ENCODE measurements at places on chromosomes 1 and 21.
A peak's percentile ranks its signal among the peaks of the same experiment; 100 is the strongest.

DNA sequence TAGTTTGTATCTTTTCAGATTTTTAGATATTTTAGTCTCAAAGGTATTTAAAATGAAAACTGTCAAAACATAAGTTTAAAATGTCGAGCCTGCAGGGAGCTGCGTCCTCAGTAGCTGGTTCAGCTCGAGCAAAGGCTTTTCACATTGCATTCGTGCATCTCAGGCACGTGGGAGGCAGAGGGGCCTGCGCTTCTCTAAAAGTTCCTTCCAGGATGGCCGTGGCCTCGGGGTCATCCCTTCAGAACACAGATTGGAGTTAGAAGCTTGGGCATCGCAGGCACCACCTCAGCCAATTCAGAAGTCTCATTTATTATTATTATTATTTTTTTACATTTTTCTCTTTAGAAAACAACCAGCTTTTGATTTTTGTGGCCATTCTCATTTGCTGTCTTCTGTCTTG, 66.9 kb upstream of the DIP2A start:
- no peaks in the 10 kb centered on the region for H3K27me3 ChIP-seq
- ATAC-seq, result no peak
- H3K27ac ChIP-seq, result no peak overlapping the region
- no peak overlapping the region for H3K4me3 ChIP-seq

DNA sequence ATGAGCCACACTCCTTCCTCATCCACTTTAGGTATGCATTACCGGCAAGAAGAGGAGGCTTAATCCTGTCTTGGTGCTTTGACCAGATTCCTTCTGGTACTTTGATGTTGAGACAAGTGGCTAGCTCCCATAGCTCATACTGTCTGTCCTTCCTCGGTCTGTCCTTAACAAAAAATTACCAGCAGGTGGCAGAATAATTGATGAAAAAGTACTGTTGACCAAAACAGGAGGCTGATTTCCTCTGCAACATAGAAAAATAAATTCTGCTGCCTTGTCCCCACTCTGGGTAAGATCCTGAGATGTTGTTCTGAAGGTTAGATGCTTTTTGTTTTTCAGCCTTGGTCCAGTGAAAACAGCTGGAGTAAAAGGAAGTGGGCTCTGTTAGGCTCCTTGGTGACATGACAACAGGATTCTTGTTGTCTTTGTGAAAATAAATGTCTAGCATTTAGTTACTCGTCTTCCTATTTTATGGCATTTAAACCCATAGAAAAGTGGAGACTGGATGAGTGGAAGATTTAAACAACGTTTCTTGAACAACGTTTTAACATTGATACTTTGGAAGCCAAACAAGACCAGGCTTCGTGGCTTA, 11.2 kb upstream of the HJV start:
- H3K4me3 ChIP-seq, result no peak overlapping the region
- H3K4me1 ChIP-seq, result peaks cover 28% of the 10 kb centered on the region
- ATAC-seq, result no peak
- peaks cover 14% of the 10 kb centered on the region for H3K27me3 ChIP-seq
- H3K36me3 ChIP-seq, result no peaks in the 10 kb centered on the region
- no peak overlapping the region for H3K27ac ChIP-seq

DNA sequence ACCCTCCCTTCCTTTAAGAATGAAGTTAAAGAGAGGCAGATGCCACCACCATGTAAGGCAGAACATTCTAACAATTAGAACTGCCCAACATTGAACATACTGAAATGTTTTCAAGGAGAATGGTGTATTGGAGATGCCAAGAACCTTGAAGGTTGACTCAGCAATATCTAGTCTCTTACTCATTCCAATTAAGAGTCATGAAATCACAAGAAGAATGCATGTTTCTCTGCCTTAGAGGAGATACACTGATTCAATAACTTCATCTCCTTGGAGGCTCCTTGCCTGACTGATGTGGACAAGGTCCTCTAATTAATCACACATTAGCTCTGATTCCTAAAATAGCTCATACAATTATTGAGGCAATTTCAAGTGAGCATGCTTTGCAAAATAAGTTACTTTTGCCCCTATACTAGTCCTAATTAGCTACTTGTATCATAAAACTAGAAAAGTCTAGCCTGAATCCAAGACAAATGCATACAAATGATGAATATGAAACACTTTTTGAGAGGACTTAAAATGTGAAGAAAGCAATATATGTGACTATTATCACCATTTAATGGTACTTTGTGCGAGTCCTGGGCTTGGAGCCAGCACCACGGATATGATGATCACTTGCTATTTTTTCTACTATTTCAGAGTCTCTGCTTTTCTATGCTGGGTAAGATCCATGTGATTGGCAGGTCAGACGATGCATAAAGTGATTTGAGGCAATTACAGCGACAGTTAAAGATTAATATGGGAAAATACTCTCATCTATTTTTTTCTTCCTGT, 114.5 kb downstream of the DSCAM start:
- ATAC-seq, result no peak
- H3K4me1 ChIP-seq, result no peaks in the 10 kb centered on the region
- no peak overlapping the region for H3K27ac ChIP-seq
- no peak overlapping the region for H3K4me3 ChIP-seq

DNA sequence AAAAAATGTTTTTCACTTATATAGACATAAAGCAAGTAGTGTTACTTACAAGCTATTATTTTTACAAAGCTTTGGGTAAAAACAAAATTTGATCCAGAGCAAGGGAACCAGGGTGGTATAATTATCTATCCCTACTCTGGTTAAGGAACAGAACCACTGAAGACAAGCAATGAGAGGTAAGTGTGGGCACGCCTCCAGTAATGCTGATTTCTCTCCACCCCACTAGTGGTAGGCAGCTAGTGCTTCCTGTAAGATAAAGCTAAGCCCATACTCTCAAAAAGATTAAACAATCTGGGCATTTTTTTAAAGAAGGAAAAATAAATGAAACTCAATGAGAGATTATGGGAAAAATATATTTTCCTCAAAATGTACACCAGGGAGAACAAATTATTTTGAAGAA, 22.1 kb downstream of the TFB2M start:
- ATAC-seq, result no peak
- H3K4me1 ChIP-seq, result no peaks in the 10 kb centered on the region
- H3K36me3 ChIP-seq, result peaks cover 31% of the 10 kb centered on the region
- no peak overlapping the region for H3K4me3 ChIP-seq

DNA sequence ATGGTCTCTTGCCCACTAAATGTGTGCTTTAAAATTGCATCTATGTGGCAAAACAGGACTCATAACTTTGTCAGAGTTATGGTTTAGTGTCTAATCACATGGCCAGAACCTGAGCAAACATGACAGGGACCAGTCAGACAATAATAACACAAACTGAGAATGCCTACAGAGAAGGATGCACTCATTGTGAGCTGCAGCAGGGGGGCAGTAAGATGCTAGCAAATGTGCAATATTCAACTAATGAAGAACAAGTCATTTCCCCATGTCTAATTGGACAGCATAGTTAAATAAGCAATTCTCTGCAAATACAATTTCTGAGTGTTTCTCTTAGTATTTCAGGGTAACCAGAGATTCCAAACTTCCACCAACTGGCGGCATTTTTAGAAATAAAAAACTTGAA, 30.8 kb downstream of the SPAG17 start:
- H3K36me3 ChIP-seq, result no peaks in the 10 kb centered on the region
- H3K27me3 ChIP-seq, result no peaks in the 10 kb centered on the region
- no peak overlapping the region for H3K4me3 ChIP-seq
- no peak for ATAC-seq

GRCh38 chr1:173152598-173152997, 54.5 kb downstream of the TNFSF4 start:
- no peak overlapping the region for H3K4me3 ChIP-seq
- H3K27ac ChIP-seq, result no peak overlapping the region
- no peaks in the 10 kb centered on the region for H3K4me1 ChIP-seq
- H3K27me3 ChIP-seq, result peaks cover 24% of the 10 kb centered on the region
- H3K36me3 ChIP-seq, result peaks cover 29% of the 10 kb centered on the region

GRCh38 chr1:179298952-179299351, 5.4 kb downstream of the SOAT1 start:
- peak overlapping the region; percentile 0 for H3K4me3 ChIP-seq
- H3K27ac ChIP-seq, result peak overlapping the region; percentile 71
- H3K36me3 ChIP-seq, result peaks cover 32% of the 10 kb centered on the region
- peaks cover 75% of the 10 kb centered on the region for H3K4me1 ChIP-seq

GRCh38 chr1:106277786-106278185, 778.7 kb upstream of the PRMT6 start:
- no peak overlapping the region for H3K27ac ChIP-seq
- no peaks in the 10 kb centered on the region for H3K27me3 ChIP-seq
- H3K4me3 ChIP-seq, result no peak overlapping the region

Data from stimulated activated memory B cell treated with anti-CD40 and anti-IgM and Interleukin-4, amounts not matched to agents 10 μg/mL and 1 μg/mL and 100 μg/mL, for 72 hours (primary cell).